Central memory CD4-positive, alpha-beta T cell (primary cell): ENCODE measurements at places on chromosomes 3 and 15.

DNA sequence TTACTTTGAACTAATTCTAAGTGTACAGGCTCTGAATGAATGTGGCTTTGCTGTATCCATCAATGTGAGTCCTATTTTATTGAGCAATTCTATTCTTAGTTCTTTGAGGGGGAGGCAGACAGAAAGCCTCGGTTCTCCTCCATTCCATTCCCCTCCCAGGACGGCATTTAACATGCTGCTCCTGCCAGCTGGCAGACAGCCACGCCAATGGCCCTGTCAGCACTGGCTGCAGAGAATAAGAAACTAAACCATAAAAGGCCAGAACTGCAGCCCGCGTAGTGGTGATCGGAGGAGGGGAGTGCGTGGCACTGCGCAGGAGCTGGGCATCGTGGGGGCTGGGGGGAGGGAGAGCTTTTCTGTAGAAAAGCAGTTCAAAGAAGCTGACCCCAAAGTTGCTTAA is 76.0 kb upstream of the HACD2 start:
- DNase-seq: no peak

- no peak for DNase-seq
Measured at GRCh38 chr3:177745607-177746005, 548.3 kb upstream of the TBL1XR1 start.

GRCh38 chr3:178837512-178837911 is 234.1 kb downstream of the ZMAT3 start:
- no peak for DNase-seq

GRCh38 chr15:31032961-31033371 is 41.5 kb upstream of the MTMR10 start:
- no peak for DNase-seq

- DNase-seq: no peak
Measured at GRCh38 chr3:170802164-170803151, 67.5 kb downstream of the RPL22L1 start.

DNA sequence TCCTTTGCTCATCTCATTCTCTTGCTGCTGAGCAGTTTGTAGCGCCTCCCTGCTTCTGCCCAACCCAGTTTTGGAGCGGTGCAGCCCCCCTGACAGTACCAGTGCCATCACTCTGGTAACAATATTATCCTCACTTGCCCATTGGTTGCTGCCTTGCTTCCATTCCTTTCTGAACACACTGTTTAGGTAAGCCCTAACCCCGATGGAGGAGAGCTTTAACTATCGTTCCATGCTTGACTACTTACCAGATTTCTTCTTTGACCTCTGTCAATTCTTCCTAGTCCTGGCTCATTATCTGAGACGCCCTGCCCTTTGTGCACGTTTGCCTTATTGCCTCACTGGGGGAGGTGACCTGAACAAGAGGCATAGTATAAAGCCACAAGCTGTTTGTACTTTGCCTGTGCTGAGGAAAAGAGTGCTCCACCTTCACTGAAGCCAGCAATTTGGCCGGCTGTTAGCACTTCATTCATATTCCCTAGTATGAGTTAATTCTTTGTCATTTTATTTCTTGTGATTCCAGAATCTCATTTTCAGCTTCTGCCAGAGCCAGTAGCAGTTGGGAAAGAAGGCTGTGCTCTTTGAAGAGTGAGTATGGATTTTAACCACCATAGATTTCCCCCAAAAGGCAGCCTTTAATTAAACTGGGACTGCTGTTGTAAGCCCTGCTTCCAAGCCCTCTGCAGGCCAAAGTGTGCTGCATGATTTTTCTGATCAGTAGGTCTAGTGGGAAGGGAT is 11.9 kb downstream of the ABHD6 start:
- DNase-seq: no peak

DNA sequence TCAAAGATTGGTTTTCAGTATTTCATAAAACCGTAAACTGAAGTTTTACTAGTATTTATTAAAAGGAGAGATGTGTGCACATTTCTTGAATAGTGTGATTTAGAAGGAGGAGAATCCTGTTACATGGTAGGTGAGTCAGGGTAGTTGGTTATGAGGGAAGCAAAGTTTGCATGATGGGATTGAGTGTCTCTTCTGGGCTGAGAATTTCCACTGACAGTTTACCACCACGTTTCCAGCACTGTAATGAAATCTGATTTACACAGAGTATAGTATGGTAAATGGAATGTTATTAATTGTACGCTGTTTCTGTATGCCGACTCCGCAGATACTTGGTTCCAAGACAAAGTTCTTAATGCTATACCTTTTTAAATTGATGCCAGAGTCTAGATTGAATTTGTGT is 1.6 kb downstream of the NECTIN3 start:
- no peak for DNase-seq

- DNase-seq: no peak
Measured at GRCh38 chr3:20055020-20055775, 15.0 kb downstream of the KAT2B start.

DNA sequence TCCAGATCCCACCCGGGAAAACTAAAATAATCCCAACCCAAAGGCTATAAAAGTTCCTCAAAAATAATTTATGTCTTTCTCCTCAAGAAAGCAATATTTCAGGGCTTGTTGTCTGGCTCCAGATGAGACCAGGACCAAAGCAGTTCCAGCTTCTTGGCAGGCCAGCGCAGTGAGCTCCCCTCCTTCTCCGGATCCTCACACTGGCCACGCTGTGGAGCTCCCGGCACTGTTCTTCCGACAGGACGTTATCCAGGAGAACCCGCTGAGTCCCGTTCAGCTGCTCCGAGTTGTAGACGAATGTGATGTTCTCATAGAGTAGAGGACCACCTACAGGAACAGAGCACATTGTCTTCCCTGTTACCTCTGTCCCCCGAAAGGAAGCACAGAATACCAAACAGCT is 146.3 kb downstream of the P3H2 start:
- DNase-seq: no peak

- no peak for DNase-seq
Measured at GRCh38 chr15:23484870-23485269, 37.8 kb upstream of the GOLGA6L2 start.

- DNase-seq: no peak
Measured at GRCh38 chr3:133984975-133985374, 44.8 kb downstream of the SLCO2A1 start.

- no peak for DNase-seq
Measured at GRCh38 chr3:37991823-37992222, 1.2 kb downstream of the VILL start.

DNA sequence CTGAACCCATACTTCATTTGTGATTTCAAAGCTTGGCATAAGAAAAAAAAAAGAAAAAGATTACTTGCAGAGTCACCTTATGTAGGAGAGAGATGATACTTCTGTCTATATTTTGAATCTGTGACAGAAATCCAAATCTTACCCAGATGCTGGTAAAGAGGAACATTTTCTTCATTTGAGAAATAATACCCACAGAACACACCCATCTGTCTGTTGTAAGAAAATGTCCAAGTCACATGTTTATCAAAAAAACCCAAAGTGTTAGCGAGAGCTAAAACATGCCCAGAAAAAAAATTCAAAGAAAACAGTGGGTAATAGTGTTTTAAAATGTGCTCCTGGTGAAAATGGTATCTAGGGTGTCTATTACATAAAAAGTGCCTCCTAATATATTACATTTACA is 18.0 kb upstream of the RAP2B start:
- DNase-seq: no peak

DNA sequence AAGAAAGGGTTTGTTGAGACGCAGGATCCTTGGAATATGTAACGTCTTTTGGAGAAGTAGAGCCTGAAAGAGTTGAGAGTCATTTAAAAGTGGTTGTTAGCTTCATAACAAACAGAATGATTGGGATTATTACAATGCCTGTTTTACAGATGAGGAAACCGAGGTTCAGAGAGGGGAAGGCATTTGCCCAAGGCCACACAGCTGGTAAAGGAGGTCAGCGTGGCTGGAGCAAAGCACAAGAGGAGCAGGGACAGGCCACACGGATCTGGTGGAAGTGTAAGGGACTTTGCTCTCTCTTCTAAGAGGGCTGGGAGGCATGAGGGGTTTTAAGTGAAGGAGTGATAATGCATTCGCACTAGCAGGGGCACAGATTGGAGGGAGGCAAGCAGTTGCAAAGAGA is 6.2 kb upstream of the OXTR start:
- no peak for DNase-seq

DNA sequence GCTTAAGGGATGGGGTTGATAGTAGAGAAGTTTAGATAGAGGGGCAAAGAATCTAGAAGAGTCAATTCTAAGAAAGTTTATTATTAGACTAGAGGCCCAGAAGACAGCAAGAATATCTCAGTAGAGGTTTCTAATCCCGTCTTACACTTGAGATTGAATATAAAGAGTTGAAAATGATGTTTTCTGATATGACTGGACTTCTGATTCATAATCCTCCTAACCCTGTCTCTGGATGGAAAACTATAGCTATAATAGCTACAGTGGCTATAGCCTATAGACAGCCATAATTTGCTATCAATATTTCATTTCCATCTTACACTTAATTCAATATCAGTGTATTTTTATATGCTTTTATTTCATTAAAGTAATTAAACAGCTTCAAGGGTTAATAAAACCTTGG is 60.0 kb downstream of the GAP43 start:
- DNase-seq: no peak

- DNase-seq: no peak
Measured at GRCh38 chr3:4235690-4236089, 67.5 kb upstream of the SETMAR start.

DNA sequence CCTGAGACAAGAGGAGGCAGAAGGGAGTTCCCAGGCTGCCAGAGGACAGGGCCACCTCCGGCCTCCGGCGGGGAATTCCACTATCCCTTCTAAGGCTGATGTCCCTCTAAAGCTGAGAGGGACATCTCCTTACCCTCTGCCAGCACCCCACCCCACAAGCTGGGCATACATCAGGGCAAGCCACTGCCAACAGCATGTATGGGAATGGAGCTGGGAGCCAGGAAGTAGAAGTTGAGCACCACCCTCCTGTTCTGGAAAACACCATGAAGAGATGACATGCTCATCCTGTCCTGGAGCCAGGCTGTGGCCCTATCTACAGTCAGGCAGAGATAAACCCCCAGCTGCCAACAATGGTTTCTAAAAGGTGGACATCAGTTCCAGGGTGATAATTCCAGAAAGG is 7.1 kb downstream of the PLCD1 start:
- no peak for DNase-seq

DNA sequence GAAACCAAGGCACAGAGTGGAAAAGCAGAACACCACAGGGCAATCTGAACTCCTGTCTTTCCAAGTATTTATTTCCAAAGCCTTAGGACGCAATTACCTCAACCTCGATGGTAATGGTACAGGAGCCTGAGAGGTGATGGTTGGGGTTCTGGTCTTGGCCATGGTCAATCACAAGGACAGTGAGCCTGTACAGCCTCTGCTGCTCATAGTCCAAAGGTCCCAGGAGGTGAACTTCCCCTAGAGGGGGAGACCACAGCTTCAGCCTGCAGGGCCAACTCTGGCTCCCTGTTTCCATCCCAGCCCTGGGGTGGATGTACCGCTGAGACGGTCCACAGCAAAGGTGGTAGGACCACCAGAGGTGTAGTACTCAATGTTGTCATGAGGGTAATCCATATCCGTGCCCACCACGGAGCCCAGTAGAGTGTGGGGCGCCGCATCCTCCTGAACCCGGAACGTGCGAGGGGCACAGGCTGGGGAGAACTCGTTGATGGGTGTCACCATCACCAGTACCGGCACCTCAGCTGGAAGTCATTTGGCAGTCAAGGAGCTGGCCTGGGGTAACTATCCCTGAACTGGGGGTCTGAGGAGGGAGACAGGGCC is 6.1 kb downstream of the CDHR4 start:
- no peak for DNase-seq

DNA sequence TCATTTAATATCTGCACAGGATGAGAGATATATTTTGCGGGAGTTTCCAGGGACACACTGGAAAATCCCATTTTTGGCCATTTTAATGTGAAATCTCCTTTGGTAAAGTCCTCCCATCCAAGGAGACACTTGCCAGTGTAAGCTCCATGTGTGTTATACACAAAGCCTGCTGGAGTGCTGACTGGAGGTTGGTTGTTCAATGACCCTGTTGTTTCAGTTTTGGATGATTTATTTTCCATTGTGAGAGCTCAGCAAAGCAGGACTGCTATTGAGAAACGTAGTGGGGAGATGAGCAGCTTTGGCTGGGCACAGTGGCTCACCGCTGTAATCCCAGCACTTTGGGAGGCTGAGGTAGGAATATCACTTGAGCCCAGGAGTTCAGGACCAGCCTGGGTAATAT is 127.7 kb downstream of the NUP210 start:
- DNase-seq: no peak

DNA sequence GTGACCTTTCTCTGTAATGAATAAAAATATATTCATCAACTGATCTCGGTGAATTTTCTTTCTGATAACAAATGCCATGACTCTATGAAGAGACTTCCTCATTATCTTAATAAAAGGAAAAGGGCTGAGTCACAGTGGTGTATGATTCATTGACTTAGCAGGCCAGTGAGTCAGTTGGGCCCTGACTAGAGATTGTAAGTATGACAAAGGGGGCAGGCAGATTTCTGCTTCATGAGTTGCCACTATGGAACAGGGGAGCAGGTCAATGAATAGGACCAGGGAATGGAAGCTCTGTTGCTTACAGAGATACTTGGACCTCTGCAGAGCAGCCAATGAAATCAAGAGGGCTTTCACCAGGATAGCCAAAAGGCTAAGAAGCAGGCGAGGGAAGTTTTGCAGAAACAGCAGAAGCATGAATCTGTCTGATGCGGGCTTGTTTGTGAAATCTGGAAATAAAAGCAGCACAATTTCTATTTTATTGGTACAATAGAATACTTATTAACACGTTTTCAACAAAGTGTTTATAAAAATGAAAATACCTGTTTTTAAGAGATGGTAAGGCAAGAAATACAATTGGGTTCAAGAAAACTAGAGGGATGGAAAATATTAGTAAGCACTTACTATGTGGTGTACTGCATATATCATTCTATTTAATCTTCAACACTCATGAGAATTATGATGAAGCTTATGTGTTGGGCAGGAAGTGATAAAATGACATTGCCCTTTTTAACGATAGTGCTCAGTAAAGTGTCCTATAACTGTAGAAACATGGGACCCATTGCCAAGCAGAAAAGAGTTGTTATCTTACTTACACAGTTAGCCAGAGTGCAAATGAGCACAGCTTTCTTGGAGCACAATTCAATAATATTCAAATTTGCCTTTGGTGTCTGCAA is 169.8 kb upstream of the MYRIP start:
- no peak for DNase-seq

DNA sequence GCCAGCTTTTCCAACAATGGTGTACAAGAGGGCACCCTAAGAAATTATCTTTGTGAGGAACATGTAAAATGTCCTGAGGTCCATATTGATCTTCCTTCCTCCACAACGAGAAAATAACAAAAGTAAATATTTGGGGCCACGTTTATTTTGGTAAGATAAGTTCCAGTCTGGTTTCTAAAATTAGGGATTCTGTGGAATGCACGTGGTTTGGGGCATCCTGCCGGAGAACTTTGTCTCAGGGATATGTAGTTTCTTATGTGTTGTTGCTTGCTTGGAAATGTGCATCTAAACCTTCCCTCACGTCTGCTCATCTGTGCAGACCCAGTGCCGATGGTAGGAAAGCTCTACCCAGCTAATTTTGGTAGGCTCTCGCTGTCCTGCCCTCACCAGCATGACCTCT is 62.8 kb downstream of the CTDSPL start:
- no peak for DNase-seq

GRCh38 chr3:101292027-101292426 is 28.3 kb downstream of the IMPG2 start:
- no peak for DNase-seq
